ENCODE measurements at places on chromosomes 16 and 17.

DNA sequence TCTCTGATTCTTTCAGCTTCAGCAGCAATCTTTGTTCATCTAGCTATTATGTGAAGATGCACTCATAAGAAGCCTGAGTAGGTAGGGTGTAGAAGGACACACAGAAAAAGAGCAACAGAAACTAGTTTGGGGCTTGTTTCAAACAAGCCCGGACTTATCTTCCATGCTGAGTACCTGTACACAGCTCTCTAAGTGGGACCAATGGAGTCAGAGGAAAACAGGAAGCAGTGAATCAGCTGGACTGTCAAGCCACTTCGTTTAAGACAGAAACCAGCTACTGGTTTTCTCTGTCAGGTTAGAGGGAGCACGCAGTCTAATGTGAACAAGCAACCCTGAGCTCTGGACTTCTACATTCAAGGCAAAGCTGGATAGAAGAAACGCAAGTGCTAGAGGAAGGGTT lies 16.0 kb downstream of the MAP2K6 start:
- DNase-seq = no peak

GRCh38 chr17:43006639-43007551 lies at the start of gene IFI35:
Gene IFI35 (plus strand): TSS chr17:43006784. CDS start chr17:43006948, 164 bp downstream.
- peak; percentile 83 for DNase-seq

DNA sequence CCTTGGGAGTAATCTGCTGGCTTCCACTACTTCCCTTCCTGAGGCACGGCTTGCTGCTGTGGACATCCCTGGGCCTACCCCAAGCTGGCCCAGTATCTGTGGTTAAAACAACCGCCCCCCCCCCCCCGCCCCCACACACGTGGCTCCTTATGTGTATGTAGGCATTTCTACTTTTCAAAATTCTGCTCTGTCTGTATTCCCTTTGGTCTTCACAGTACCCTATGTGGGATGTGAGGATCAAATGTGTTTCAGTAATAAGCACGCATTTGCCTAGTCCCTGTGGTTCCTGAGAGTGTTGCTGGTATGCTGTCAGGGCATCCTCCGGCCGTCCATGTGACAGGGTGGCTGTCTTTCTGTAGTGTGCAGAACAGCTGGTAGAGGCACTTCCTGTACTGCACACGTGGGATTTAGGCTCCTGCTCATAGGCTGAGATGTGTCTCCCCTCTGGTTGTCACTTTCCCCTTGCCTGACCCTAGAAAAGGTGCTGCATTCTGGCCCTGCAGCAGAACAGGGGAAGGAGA lies 2.2 kb downstream of the NT5M start:
- DNase-seq = no peak

DNA sequence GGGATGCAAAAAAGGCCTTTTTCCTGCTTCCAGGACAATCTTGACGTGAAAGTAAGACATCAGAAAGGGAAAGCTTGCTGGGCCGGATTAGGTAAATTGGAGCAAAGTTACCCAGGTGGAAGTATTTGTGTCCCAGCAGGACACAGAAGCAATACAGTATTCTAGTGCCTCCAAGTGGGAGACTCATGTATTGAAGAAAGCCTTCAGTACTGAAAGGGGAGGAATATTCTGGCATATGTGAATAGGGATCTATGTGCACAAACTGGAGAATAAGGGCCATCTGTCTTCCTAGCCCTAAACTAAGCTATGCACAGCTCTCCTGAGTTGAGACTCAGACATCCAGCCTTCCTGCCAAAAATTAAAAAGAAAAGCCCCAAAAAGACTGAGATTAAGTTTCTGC lies 327.3 kb upstream of the CDH8 start:
- no peak for DNase-seq

DNA sequence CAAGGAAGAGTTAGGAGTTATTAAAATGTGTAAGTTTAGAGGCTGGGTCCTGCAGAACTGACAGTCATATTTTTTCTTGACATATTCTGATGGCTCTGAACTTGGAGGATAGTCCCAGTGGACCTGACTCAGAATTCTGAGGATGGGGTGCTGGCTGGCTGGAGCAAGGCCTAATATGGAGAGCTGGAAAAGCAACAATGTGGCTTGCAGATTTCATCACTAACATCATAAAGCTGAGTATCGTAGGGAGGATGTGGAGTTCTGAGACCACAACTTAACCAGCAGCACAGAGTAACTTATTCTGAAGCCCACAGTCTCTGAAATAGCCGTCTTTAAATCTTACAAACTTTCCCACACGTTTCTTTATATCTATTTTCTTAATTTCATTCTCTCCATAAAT lies 2.3 kb downstream of the KRTAP1-5 start:
- DNase-seq = peak; percentile 7

DNA sequence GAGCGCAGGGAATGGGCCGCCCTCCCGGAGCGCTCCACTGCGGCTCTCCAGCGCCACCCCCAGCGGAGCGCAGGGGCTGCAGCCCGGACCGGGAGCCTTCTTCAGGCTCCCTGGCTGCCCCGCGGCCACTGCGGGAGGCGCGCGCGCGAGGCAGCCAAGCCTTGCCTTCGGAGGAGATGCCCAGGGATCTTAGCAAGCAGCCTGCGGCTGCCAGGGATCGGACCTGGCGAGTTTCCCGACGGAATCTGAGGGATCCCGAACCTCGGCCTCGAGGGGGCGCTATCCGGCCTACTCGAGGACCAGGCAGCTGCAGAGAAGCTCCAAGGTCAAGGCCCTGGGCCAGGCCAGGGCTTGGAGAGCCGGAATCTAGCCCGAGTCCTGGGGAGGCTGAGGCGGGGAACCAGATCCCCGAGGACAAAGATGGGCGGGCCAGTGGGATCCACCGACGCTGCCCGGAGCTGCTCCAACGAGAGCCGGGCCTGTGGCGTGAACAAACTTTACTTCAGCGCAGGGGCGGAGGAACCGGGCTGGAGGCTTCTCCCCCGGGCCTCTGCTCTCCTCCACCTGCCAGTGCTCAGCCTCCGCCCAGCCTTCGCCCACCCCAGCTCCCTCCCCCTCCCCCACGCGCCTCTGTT lies at the start of gene IRX6:
IRX6 (plus strand) TSS at position 567 of the 635 bp plus-strand sequence. CDS start 889 bp downstream, outside the sequence.
- no peak for DNase-seq

GRCh38 chr16:81624760-81625543 lies 154.1 kb upstream of the PLCG2 start:
- no peak for DNase-seq

GRCh38 chr17:16988749-16989229 lies 16.9 kb upstream of the TNFRSF13B start:
- DNase-seq = no peak

- no peak for DNase-seq
Observed at GRCh38 chr16:6633456-6633855, 699.2 kb upstream of the RBFOX1 start.

GRCh38 chr17:12877953-12878669 lies 88.8 kb downstream of the ARHGAP44 start:
- no peak for DNase-seq

DNA sequence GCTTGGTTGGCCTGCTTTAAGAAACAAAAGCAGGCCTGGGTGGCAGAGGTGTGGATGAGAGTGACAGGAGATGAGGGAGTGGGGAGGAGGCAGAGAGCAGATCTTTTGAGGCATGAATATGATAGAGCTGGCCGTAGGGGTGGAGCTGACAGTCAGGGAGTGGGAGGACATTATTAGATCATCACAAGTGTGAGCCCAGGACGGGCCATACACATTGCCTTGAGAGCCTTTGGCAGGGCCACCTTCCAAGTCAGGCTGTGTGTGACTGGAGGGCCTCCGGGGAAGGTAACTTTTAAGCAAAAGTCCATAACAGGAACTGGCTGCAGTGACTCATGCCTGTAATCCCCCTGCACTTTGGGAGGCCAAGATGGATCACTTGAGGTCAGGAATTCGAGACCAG lies 26.3 kb downstream of the GINS3 start:
- peak; percentile 13 for DNase-seq

GRCh38 chr16:48232493-48233040 lies 11.5 kb upstream of the LONP2 start:
- DNase-seq = no peak

DNA sequence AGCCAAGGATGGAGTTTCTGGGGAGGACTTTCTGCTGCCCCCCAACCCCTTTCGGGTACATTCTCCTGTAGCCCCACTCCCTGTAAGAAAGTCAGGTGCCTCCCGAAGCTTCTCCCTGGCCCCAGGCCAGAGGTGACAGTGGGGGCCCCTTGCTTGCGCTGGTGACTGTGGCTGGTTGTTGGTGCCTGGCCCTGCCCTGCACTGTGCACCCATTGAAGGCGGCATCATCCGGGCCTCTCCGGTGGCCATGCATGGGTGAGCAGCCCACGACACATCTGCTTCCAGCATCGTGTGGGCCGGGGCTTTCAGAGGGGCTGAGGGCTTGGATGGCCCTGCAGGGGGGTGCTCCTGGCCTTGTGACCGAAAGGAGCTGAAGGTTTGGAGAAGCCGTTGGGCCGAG lies 297.0 kb downstream of the SEC14L1 start:
- no peak for DNase-seq

DNA sequence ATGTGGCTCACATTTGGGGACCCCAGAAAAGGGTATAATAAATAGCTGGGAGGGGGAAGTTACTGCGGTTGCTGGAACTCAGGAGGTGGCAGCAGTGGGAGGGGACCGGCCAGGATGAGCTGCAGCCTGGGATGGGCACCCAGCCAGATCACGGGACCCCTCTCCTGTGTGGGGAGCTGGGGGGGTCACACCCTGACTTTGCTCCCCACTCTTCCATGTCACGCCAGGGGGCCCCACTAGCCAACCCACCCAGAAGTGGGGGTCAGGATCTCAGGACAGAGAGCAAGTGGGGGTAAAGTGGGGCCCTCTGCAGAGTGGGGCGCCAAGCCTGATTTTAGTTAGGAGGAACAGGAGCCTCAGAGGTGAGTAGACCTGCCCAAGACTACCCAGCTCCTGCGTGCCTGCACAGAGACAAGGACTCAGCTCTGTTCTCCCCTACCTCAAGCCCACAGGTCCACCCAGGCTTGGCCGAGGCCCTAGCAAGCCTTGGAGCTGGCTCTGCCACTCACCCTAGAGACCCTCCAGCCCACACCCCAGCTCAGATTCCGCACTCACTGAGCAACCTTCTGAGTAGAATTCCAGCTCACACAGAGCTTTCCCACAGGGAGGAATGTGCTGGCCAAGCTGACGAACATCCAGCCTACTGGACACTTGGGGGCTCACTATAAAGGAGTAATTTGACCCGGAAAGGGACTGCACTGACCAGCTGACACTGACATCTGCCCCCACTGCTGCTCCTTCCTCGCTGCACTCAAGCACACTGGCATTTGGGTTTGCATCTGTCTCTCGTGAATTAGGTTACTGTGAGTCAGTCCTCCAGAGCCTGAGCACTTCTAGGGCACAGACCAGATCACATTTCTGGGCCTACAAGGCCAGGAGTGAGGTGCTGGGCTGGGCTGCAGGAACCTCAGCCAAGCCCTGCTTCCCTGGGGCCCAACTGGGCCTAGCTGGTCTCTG lies 310.1 kb downstream of the C16orf95 start:
- DNase-seq = no peak

DNA sequence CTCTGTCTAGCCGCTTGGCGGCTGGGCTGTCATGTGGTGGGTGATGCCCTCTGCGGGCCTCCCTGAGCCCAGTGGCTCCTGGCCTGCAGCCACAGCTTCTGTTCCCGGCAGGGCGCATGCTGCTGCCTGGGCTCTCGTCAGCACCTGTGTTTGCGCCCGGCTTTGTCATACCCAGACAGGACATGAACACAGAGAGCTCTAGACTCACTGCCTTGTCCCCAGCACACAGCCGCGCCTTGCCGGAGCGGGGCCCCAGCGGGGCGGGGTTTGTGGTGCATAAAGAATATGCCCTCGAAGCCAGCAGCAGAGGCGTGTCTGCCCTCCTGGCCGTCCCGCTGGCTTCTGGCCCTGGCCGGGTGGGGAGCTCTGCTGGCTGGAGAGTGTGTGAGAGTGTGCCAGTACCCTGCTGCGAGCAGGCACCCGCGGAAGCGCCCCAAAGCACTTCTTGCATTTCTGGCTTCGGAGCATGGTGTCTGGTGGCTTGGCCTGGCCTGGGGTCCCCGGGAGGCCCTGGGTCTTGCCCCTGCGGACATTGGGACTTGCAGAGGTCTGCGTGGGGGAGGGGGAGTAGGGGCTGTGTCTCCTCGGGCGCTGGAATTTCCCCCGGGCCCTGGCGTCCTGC lies 14.4 kb downstream of the ASPSCR1 start:
- DNase-seq = peak; percentile 22

DNA sequence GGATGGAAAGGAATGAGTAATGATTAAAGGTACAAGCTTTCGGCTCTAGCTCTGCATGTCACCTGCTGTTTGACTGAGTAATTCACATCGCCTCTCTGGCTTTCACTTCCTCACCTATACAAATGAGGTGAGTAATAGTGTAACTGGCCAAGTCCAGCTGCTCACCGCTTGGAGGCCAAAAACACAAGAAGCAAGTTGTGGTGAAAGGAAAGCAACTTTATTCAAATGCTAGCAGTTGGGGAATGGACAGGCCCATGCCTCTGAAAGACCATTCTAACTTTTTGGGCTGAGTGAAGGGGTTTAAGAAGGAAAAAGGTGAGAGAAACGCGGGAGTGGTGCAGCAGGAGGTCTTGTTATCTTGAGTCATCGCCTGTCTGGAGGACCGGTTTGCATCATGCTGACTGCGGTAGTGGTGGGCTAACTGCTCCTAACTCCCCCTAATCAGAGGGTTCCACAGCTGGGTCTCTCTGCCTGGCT lies 45.7 kb upstream of the CSNK2A2 start:
- no peak for DNase-seq

DNA sequence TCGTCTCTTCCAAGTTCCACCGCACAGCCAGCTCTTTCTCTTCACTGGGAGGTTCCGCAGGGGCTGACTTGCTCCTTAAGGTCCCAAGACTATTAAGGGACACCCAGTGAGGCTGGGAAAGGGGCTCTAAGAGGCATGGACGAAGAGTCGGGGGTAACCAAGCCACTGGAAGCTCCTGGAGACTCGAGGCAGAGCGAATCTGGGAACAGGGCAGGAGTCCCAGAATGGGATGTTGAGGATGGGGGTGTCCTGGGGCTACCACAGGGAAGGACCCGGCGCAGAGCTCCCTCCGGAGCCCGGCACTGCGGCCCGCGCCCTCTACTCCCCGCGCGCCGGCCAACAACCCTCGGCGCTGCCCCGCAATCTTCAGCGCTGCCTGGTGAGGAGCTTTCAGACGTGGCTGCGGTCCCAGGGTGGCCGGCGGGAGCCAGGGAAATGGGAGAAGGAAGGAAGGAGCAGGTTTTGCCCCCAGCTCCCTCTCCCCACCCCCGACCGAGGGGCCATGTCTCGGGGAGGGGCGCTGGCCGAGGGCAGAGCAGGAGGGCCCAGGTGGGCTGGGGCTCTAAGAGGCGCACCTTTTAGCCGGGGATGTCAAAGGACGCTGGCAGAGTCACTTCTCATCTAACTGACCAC lies 581 bp downstream of the CHST5 start:
- no peak for DNase-seq

DNA sequence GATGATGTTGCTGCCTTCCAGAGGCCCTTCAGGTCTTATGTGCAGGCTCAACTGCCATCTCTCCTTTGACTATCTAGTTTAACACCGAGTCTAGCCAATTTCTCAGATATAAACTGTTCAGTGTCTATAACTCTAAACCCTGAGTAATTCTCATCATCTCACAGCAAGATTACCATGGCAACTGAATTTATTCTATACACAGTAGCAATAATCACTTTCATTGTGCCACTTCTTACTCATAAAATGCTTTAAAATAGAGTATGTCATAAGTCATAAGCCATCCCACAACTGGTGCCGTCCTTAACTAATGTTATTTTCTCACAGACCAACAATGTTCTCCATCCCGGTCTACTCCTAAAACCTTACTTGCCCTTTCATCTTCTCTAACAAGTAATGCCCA lies 45.0 kb downstream of the SYNRG start:
- no peak for DNase-seq

- no peak for DNase-seq
Observed at GRCh38 chr17:78366109-78366848, 6.4 kb upstream of the SOCS3 start.

GRCh38 chr17:3710951-3711383 lies 12.7 kb upstream of the HASPIN start:
- peak; percentile 40 for DNase-seq

- DNase-seq = no peak
Observed at GRCh38 chr17:72565006-72565405, 444.2 kb downstream of the SOX9 start.

Data from brain microvascular endothelial cell (primary cell).